ENCODE measurements at places on chromosomes 12 and 14.

DNA sequence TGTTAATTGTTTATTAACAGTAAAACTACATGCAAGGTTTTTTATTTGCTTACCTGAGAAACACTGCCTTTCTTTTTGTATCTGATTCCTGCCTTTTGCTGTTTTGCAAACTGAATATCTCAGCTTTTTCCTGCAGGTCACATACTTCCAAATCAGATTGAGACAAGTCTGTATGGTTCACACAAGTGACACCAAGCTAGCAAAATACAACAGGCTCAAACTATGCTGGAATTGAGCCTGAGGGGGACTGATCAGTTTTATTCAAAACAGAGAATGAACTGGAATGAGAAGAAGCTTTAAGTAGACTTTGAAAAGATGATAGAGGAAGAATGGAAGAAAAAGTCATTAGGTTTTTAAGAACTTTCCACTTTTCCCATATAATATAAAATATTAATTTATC is 12.2 kb upstream of the CDK17 start:
- no peak for DNase-seq

- DNase-seq = no peak
Observed at GRCh38 chr14:104355101-104356019, 217.0 kb downstream of the KIF26A start.

GRCh38 chr12:75087654-75088053 is 122.0 kb downstream of the KCNC2 start:
- DNase-seq = no peak

GRCh38 chr12:12976366-12976765 is 23.7 kb downstream of the HEBP1 start:
- peak; percentile 95 for DNase-seq

GRCh38 chr12:132218915-132219314 is 74.7 kb downstream of the NOC4L start:
- no peak for DNase-seq

DNA sequence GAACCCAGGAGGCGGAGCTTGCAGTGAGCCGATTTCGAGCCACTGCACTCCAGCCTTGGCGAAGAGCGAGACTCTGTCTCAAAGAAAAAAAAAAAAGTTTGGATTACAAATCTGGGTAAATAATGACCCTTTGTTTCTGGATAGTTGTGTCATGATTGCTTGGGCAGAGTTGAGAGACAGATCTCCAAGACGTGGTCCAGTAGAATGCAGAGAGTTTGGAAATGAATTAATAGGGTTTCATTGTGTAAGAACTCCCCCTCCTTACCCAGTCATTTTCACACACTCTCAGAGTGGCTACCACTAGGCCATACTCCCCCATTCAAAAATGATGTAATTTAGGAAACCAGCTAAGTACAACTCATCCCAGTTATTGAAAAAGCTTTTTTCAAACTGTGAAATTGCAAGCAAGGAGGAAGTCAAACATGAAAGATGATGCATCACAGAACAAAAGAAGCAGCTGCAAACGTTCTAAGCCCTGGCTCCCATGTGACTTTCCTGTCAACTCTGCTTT is 1331.9 kb downstream of the AACS start:
- no peak for DNase-seq

DNA sequence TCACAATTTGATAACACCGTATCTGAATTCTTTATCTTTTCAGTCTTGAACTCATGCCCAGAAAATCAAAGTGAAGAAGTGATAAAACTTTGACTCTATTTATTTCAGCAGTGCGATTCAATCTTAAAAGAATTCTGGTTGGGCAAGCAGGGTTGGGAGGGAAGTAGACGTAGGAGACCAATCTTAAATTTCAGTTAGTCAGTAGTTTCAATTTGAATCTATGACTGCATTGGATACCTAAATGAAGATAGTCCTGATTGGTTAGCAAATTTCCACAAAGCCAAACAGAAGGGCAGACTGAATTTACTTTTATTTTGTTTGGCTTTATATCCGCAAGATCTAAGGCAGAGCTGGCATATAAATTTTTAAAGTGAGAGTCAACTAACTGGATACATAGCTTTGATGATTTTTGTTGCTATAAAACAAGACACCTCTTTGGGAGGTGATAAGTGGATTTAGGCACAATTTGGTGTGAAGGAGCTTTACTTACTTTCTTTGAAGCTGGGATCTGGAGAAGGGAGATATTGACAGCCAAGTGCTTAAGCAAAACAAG is 2.6 kb downstream of the ACSS3 start:
- no peak for DNase-seq

DNA sequence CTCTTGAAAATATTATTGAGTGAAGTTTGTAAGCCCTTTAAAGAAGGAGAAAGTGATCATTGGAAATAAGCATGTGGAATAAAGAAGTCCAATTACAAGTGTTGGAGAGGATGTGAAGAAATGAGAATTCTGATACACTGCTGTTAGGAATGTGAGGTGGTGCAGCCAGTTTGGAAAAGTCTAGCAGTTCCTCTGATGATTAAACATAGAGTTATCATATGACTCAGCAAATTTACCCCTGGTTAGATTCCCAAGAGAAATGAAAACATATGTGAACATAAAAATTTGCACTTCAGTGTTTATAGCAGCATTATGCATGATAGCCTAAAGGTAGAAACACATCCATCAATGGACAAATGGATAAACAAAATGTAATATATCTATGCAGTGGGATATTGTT is 319.9 kb downstream of the AEBP2 start:
- DNase-seq = peak; percentile 34

GRCh38 chr12:105992849-105993740 is 145.7 kb downstream of the NUAK1 start:
- DNase-seq = no peak

GRCh38 chr12:29088611-29089219 is 60.4 kb upstream of the FAR2 start:
- DNase-seq = no peak

- no peak for DNase-seq
Observed at GRCh38 chr12:2333491-2334195, 280.9 kb downstream of the CACNA1C start.

- no peak for DNase-seq
Observed at GRCh38 chr14:69673104-69673503, 61.7 kb downstream of the SUSD6 start.

DNA sequence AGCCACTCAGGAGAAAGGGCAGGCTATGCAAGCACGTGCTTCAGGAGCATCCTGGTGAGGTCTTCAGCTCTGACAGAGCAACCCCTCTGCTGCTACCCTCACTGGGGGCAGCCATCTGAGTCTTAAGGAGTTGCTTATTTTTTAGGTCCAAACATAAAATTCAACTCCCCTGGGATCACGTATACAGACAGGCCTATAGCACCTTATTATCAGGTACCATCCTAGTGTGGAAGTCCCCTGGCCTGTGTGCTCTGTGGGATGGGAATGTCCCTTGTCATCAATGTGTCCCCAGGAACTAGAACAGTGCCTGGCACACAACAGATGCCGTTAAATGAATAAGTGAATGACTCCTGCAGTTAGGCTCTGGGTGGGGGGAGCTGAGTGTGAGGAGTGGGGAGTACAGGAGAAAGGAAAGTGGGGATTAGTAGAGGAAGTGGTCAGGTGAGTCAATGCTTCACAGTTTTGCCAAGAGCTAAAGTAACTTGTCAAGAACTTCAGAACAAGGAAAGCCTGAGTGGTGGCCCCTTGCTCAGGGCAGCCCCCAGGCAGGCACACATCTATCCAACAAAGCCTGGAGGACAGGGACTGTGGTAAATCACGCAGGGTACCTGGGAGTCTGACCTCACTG is 33.5 kb downstream of the DAD1 start:
- DNase-seq = no peak

- DNase-seq = no peak
Observed at GRCh38 chr12:125004621-125005020, 11.2 kb downstream of the BRI3BP start.

DNA sequence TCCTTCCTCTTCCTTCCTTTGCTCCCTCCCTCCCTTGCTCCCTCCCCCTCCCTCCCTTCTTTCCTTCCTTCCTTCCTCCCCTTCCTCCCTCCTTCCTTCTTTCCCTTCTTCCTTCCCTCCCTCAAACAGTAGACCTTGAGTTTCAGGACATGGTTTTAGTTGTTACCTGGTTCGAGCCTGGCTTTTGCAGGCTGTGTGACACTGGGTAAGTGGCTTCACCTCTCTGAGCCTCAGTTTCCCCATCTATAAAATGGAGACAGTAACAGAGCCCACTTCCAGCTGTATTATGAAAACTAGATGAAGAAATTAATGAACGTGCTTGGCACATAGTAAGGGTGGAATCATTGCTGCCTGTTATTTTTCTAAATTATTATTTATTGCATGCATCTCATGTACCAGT is 171.0 kb upstream of the LHX5 start:
- DNase-seq = no peak

DNA sequence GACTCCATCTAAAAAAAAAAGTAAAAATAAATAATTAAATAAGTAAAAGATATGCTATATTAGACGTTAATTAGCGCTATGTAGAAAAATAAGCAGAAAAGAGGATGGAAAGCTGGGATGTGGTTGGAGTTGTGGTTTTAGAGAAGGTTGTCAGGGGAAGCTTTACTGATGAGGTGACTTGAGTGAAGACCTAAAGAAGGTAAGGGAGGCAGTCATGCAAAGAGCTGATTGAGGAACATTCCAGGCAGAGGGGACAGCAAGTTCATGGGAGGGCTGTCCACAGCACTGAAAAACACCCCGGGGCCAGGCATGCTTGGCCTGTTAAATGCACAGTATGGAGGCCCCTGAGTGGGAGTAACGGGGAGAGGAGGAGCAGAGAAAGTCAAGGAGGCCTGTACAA is 15.7 kb downstream of the SMAGP start:
- DNase-seq = no peak

DNA sequence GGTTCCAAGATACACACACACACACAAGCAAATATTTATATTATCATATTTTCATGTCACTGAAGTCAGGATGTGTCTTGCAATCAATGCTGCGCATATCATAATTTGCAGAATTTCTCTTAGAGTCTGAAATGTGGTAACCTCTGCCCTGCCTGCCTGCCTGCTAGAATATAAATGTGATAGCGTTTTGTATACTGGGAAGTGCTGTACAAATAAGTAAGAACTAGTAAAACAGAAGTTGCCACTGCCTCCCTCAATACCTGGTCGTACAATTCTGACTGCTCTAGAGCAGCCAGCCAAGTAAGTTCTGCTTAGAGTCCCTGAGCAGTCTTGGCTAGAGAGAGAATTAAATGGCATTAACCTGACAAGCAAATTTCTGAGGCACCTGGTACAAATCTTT is 83.9 kb upstream of the NTF3 start:
- DNase-seq = no peak

- no peak for DNase-seq
Observed at GRCh38 chr12:55670276-55670675, 33.6 kb downstream of the OR10P1 start.

DNA sequence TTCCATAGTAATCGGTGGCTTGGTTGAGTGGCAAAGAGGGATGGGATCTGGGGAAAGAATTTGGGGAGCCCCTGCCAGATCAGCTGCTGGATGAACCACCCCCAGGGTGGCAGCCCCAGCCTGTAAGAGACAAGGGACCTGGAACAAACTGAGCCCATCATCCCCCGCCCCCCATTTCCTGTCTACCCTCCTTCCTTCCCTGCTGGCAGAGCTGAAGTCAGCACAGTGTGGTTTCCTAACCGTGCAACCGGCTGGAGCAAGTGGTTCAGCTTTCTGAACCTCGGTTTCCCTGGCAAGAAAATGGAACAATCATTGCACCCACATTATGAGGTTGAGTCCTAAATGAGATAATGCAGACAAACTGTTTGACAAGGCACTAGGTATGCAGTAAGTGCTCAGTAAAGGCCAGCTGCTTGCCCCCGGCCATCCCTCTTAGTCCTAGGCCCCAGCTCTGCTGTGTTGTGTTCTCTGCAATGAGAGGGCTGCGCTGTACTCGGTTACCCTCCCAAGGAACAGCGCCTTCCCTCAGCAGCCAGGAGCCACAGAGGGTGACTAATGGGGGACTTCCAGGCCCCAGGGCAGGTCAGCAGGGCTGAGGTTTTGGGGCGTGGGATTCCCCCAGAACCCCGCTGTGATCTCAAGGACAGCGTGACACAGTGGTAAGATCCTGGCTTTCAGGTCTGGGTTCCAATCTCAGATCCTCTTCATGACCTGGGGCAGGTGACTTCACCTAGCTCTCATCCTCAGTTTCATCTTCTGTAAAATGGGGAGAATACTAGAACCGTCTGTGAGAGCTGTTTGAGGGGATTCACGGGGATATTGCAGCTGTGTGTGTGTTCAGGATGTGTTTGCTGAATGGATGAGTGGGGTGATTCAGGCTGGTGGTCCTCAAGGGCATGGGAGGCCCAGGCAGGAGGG is 16.5 kb downstream of the SELPLG start:
- no peak for DNase-seq

GRCh38 chr12:49882851-49883464 is 20.7 kb downstream of the FAIM2 start:
- no peak for DNase-seq

DNA sequence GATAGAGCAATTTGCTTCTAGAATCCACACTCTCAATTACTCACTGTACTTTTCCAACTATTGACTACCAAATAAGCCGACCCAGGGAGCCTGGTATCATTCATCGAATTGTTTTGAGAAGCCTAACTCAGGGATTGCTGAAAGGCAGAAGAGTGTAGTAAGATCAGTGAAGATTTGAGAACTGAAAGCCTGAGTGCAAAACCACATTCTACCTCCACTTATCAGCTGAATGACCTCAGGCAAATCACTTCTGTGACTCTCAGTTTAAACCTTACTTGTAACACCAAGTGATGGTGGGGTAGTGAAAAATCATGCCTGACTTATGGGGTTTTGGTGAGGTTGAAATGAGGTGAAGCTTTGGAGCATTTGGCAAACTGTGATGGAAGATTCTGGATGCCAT is 126.1 kb upstream of the MAX start:
- no peak for DNase-seq

DNA sequence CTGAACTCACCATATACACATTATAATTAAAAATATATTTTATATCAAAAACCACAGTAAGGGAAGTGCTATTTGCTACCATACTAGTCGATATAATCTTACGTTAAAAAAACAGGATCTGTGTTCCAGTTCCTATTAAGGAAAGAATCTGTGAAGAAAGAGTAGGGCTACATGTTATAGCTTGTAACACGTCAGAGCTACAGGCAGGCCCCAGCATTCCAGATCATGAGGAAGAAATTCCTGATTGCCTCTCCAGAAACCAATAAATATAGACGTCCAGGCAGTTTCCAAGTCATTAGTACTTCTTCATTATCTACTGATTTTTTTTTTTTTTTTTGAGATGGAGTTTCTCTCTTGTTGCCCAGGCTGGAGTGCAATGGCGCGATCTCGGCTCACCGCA is 20.6 kb downstream of the SGPP1 start:
- DNase-seq = no peak

GRCh38 chr14:100771121-100771800 is 44.6 kb downstream of the DLK1 start:
- DNase-seq = no peak

DNA sequence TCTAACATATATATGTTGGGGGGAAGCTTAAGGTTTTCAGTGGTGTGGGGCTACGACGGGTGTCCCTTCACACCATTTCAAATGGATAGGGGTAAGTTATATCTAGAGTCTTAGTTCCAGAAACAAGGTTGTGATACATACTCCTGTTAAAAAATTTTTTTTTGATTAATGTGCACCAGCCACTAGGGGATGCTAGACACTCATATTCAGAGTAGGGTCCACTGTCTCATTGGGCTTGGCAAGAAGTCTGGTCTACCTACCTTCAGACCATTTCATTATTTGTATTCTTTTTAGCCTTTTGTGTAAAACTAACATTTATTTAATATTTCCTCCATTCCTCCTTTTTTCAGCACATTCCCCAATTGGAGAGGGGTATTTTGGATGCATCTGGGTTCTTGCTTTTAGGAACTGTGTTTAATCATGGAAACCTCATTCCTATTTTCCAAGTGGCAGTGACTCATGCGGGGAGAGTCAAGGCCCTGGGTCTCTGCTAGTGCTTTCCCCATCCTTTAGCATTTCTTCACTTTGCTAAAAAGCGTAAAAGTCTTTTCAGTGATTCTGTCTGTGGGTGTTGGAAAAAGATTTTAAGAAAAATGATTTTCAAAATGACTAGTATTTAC is 33.4 kb downstream of the ANO4 start:
- no peak for DNase-seq

Measured in GM04503 (cell line).